ENCODE measurements at places on chromosomes 2 and 18.
A peak's percentile ranks its signal among the peaks of the same experiment; 100 is the strongest.

DNA sequence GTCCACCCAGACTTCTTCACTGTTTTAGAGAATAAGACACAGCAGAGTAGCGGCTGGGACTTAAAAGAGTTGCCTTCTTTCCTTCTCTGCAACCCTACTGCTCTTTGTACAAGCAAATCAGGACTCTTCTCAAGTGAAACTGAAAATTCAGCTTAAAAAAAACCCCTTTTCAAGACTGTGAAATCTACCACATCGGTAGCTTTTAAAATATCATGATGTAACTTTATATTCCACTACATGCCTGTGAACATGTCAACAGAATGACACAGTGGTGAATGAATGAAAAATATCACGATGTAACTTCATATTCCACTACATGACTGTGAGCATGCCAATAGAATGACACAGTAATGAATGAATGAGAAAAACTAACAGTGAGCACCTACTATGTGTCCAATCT is 53.4 kb downstream of the TCF4 start:
- no peak for DNase-seq

DNA sequence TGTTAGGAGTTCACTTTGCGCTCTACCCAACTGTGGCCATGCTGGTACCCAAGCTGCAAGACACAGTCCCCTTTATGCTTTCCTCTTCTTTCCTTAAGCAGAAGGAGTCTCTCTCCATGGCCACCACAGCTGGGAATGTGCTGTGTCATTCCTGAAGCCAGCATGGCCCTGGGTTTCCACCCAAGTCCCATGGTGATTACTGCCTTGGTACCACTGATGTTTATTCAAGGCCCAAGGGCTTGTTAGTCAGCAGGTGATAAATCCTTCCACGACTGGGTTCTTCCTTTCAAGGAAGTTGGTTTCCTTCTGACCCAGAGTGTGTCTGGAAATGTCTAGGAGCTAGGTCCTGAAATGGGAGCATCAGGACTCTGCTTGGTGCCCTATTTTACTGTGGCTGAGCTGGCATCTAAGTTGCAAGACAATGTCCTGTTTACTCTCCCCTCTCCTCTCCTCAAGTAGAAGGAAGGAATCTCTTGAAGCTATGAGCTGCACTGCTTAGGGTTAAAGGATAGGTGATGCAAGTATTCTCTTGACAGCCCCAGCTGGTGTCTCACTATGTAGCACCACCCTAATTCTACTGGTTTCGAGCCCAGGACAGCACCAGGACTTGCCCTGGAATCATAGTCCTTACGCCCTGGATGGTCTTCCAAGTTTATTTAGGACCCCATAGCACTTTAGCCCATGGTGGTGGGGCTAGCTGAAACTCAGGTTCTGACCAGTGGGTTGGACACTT is 18.7 kb upstream of the NUP35 start:
- DNase-seq, result no peak

DNA sequence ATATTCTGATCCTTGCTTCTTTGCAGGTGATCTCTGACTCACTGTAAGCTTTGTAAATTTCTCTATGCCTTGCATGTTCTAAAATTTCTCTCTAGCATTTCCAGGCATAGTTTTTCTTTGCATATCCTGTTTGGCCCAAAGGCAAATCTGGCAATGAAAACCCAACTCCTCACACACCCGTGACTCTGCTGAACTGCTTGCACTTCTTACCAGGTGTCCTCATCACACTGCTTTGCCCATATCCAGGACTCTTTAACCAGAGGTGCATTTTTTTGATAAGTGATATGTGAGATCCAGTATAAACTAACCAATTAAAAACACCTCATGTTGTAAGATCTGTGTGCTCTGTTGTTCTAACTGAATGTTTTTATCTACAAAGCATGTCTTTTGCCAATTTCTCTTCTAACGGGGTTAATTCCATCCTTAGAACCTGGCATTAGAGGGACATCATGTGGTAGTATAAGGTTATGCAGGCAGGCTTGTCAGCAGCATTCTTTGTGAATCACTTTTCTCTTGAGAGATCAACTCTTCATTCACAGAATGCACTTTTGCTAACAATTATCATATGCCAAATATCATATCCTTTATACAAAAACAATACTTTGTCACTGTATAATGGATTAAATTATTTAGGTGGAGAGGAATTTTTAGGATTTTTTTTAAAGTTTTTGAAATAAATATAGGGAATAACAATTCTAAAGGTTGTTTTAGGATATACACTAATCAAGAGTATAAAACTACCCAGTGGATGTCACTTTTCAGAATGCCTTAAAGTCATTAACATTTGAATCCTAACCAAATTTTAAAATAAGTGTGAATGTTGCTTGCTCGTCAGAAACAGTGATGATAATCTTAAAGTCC is 20.8 kb upstream of the TMX3 start:
- DNase-seq, result peak; percentile 75

DNA sequence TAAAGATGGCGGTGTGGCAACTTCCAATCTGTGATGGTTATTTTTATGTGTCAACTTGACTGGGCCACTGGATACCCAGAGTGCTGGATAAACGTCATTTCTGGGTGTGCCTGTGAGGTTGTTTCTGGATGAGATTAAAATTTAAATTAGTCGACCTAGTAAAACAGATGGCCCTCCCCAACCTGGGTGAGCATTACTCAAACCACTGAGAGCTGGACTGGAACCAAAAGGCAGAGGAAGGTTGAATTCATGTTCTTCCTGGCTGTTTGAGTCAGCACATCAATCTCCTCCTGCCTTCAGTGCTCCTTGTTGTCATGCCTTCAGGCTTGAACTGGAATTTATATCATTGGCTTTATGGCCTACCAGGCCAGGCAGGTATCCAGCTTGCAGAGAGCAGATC is 190.8 kb upstream of the RGPD4 start:
- DNase-seq, result peak; percentile 72

- peak; percentile 47 for DNase-seq
Measured at GRCh38 chr2:197309691-197310231, 819 bp downstream of the ANKRD44 start.

DNA sequence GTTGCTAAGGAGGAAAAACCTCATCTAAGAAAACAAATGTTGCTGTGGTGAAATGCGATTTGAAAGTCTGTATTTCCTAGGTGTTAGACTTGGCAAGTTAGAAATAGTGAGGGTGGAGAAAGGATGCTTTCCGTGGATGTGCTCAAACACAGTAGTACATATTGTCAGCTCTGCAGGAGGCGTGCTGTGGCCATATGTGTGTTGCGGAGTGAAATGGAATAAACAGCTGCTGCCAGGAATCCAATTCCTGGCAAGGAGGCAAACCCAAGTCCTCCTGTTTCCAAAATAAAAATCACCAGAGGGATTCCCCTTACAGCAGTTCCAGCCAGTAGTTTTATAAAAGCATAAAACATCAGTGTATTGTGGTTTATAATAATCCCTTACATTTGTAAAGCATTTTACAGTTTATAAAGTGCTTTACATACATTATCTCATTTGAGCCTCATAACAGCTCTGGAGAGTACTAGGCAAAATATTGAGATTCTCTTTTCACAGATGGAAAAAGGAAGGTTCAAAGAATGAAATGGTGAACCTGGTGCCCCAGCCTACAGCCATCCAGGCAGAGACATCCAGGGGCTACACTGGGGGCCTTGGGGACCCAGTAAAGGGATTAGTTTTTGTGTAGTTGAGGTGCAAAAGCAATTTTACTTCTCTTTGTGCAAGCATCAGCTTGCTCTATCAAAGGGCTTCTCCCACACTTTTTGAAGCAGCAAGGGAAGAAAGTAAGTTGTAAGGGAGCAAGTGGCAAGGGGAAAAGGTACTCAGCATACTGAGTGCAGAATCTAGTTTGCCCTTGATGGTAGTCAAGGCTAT is 206.0 kb downstream of the AGPS start:
- peak; percentile 69 for DNase-seq

- DNase-seq, result no peak
Measured at GRCh38 chr2:229728370-229728769, 14.0 kb upstream of the DNER start.

All from astrocyte of the hippocampus (primary cell).